Iris pigment epithelial cell (primary cell): ENCODE measurements at places on chromosomes 11 and 22.

GRCh38 chr11:132168344-132168981 lies 798.0 kb downstream of the NTM start:
- no peak for DNase-seq

GRCh38 chr11:86523738-86524619 lies 148.4 kb downstream of the ME3 start:
- DNase-seq: peak; percentile 98

DNA sequence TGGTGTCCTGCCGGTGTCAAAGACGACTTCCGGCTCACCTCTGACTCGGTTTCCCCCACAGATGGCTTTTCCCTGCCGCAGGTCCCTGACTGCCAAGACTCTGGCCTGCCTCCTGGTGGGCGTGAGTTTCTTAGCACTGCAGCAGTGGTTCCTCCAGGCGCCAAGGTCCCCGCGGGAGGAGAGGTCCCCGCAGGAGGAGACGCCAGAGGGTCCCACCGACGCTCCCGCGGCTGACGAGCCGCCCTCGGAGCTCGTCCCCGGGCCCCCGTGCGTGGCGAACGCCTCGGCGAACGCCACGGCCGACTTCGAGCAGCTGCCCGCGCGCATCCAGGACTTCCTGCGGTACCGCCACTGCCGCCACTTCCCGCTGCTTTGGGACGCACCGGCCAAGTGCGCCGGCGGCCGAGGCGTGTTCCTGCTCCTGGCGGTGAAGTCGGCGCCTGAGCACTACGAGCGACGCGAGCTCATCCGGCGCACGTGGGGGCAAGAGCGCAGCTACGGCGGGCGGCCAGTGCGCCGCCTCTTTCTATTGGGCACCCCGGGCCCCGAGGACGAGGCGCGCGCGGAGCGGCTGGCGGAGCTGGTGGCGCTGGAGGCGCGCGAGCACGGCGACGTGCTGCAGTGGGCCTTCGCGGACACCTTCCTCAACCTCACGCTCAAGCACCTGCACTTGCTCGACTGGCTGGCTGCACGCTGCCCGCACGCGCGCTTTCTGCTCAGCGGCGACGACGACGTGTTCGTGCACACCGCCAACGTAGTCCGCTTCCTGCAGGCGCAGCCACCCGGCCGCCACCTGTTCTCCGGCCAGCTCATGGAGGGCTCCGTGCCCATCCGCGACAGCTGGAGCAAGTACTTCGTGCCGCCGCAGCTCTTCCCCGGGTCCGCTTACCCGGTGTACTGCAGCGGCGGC lies 5.5 kb downstream of the B3GNT6 start:
- DNase-seq: peak; percentile 51

- DNase-seq: peak; percentile 89
These were observed 862 bp downstream of the TPP1 start for GRCh38 chr11:6618117-6619003.

GRCh38 chr11:112507281-112507680 lies 246.6 kb upstream of the PLET1 start:
- no peak for DNase-seq

DNA sequence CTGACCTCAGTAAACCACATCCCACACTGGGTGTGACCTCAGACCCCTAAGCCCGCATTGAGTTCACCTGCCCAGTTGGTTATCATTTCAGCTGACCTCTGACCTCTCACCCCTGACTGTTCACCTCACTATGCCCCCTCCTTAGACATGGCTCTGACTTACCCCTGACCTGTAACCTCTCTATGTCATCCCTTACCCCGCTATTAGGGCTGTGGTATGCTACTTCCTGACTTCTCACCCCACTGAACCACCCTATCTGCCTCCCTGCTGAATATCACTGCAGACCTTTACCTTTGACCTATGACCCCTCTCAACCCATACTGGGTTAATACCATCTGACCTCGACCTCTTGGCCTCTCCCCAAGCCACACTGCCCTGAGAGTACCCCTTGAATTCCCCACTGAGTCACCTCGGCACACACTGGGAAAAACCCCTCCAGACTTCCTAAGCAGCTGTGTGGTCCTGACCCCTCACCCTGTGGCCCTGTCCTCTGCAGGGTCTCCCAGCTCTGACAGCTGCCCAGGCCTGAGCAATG lies 8.3 kb downstream of the PLCB3 start:
- no peak for DNase-seq

DNA sequence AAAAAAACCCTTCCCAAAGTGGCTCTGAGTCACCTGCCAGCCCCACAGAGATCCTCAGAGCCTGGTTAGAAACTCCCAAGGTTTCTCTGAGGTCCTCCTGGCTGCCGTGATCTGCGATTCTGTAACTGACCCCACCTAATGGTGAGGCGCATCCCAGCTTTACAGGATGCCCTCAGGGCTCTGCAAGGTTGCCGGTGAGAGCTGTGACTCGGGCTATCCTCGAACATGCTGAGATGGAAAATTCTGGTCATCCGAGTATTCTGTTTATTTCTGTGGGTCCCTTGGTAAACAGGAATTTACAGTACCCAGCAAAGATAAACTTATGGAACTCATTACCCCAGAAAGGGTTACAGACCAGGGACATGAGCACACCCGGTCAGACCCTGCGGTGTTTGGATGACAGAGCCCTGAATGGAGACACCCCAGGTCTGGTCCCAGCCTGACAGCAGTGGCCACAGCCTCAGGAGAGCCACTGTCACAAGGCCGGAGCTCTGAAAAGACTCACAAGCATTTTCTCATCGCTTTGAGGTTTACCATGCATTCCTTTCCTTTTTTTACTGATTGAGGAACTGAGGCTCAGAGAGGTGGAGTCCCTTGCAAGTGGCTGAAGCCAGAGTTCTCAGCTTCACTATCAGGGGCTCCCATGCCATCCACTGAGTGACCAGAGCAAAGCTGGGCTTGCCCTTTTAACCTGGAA lies 22.2 kb downstream of the LIF start:
- no peak for DNase-seq

GRCh38 chr11:68312780-68313573 lies 586 bp downstream of the LRP5 start:
- no peak for DNase-seq

DNA sequence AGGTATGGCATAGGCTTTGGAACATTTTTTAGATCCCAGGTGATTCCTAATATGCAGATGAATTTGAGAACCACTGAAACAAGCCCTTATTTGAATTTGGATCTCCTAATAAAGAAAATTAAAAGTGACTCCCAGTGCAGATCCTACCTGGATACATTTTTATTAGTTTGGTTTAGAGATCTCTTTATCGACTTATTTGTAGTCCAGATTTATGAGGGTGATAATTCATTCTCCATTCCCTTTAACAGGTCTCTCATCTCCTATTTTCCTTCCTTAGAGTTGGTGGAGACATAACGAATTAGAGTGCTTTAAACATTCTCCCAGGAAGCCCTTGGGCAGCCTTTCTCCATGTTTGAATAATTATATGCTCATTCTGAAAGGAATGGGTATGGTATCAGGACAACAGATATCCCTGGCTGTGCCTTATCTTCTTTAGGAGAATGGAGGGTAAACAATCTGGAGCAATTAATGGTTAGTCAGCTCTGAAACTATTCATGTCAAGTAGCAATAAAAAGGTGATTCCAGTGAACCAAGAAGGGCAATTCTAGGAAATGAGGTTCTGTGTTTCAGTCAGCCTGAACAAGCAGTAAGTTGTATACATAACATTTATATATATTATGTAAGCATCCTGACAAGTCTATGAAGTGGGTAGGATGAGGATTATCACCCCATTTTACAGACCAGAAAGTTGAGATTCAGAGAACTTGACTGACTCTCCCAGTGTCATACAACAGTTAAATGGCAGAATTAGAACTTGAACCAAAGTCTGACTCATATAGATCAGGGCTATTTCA lies 53.9 kb upstream of the RCE1 start:
- peak; percentile 10 for DNase-seq

DNA sequence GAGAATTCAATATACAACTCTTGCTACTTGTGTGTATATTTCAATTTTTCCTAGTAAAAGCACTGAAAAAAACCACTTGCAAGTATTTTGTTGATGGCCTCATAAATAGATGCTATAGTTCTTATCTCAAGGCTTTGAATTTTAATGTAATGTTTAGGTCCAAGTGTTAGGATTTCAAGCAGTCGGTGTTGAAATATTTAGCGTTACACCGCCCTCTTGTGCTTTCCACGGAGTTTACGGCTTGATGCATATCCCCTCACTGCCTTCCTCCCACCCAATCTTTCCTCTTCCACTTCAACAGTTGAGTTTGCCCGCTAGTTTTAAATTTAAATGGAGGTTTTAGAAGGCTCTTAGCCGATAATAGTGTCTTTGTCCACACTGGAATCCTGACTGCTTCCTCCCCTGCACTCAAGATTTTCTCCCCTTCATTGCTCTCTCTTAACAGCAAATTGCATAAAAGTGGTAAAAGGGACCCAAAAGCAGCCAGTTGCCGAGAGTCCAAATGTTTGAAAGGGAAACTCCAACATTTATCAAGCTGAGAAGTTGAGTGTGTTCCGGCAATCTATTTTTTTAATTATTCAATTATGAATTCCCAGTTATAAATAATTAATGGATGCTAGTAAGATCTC lies 25.9 kb upstream of the HTATIP2 start:
- DNase-seq: peak; percentile 29

- DNase-seq: peak; percentile 44
These were observed 26.0 kb downstream of the SLC22A6 start for GRCh38 chr11:62958547-62959421.

DNA sequence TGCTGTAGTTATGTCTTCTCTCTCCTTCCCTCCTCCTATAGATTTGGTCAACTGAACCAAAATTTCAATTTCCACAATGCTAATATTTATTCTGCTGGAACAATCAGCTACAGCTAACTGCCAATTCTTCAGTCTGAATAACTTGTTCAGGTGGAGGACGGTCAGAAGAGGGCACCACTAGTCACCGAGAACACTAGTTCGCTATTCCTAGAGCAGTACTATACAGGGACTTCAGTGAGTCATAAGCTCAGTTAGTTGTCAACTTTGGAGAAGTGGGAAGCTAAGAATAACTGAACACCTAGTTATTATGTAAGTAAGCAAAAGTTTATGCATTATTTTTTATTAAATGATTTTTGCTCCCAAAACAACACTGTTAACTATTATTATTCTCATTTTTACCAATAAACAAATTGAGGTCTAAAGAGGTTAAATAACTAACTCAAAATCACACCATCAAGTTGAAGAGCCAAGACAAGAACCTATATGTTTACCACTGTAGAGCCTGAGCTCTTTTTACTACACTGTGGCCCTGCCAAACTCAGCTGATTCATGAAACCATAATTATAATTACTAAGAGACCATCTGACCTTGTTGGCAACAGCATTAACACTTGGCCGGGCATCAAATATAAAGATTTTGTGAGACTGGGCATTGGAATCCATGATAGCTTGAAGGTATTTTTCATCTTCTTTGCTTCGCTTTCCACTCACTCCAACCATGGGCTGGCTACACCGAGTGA lies 59.0 kb downstream of the CEP57 start:
- DNase-seq: peak; percentile 85

DNA sequence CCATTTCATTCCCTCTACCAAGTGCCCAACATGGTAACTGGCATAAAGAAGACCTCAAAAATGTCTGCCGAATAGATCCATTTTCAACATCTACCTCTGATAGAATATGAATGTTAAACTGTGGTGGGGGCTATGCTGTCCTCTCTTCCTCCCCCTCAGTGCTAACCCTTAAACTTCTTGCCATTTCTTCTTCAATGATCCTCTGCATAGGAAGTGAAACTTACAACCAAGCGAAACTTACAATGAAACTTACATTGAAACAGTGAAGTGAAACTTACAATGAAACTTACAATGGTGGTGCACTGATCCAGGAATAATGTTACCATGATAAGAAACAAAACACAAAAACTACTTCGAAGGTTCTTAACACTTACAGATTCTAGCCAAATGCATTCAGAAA lies 4.7 kb downstream of the RTCB start:
- no peak for DNase-seq

GRCh38 chr11:1351278-1351937 lies 38.3 kb upstream of the BRSK2 start:
- no peak for DNase-seq

GRCh38 chr11:72950685-72951084 lies 136.5 kb downstream of the ATG16L2 start:
- no peak for DNase-seq

- DNase-seq: no peak
These were observed 2.2 kb downstream of the SPI1 start for GRCh38 chr11:47376107-47376524.

DNA sequence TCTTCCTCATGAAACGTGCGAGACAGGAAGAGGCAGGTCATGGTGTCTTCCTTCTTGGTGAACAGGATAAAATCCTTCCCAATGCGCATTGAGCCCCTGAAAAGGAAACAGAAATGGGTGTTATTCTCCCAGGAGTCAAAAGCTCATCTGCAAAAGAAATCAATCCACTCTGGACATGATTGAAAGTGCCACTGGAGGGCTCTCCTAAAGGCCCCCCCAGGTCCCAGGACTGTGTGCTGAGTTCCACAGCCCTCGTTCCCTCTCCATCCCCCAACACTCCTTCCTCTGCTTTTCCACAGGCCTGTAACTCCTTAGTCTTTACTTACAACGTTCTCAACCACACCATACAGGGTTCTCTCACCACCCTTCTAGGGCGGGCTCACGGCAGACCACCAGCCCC lies 22.2 kb downstream of the MORC2 start:
- DNase-seq: no peak

- peak; percentile 21 for DNase-seq
These were observed 345.4 kb upstream of the KIRREL3 start for GRCh38 chr11:127345819-127346459.

- no peak for DNase-seq
These were observed 97.5 kb downstream of the TSPAN18 start for GRCh38 chr11:44824300-44824704.
